ENCODE measurements at places on chromosomes 5 and 9.

DNA sequence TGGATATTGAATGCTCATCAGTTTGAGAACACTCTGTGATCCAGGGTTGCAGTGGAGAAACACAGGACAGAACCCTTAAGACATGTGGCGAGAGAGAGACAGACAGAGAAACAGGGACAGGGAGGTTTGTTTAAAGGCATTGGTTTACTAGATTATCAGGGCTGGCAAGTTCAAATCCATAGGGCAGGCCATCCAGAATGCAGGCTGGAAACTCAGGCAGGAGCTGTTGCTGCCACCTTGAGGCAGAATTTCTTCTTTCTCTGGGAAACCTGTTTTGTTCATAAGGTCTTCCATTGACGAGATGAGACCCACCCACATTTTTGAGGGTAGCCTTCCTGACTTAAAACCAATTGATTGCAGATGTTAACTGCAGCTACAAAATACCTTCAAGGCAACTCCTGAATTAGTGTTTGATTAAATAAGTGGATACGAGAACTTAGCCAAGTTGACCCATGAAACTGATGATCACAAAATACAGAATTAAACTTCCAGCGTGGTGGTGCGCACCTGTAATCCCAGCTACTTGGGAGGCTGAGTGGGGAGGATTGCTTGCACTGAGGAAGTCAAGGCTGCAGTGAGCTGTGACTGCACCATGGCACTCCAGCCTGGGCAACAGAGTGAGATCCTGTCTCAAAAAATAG lies 55.9 kb downstream of the NSUN2 start:
- DNase-seq = no peak

DNA sequence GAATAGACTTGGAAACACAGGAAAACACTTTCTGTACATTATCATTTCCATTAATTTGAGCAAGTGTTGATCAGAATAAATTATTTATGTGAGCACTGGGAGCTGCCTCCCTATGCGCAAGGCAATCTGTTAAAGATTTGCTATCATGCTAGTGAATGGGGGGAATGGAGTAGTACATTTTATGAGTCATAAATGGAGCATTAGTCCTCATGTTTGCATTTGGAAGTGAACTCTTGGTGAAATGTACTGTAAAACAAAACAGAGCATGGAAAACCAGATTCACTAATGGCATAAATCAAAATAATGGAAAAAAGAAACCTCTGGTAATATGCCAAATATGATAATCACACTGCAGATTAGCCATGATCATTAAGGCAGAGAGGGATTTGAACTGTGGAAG lies 40.5 kb upstream of the TMC1 start:
- no peak for DNase-seq

DNA sequence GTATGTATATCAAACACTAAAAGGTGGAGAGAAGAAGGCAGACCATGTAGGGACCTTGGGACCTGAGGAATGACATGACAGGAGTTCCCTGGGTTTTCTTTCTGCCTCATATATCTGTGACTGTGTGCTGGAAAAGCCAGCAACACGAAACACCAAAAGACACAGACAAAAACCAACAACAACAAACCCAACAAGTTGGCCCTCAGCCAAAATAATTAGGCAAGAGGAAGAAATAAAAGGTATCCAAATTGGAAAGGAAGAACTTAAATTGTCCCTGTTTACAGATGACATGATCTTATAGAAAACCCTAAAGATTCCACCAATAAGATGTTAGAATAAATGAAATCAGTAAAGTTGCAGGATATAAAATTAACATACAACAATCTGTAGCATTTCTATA lies 21.7 kb downstream of the ABO start:
- DNase-seq = no peak

- DNase-seq = no peak
Observed at GRCh38 chr9:32253731-32254130, 130.7 kb upstream of the ACO1 start.

DNA sequence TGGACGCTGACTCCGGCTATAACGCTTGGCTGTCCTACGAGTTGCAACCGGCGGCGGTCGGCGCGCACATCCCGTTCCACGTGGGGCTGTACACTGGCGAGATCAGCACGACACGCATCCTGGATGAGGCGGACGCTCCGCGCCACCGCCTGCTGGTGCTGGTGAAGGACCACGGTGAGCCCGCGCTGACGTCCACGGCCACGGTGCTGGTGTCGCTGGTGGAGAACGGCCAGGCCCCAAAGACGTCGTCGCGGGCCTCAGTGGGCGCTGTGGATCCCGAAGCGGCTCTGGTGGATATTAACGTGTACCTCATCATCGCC lies 2.1 kb downstream of the PCDHA12 start:
- no peak for DNase-seq
